Fibroblast of skin of back (primary cell): ENCODE measurements at places on chromosomes 1 and 21.
A peak's percentile ranks its signal among the peaks of the same experiment; 100 is the strongest.

DNA sequence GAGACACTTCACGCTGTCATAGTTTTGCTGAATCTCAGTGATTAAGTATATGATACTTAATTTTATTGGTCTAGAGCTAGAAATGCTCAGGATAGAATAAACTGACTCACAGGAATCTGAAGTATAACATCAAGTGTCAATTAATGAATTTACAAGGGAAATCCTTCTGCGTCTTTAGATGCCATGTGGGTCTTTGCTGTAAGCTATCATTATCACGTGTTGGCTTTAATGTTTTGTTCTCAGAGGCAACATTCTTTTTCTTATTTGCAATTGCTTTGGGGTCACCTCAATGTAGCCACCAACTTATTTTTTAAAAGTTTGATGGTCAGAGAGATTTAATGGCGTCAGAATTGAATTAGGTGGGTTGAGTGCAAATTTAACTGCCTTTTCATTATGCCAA is 680.1 kb upstream of the PTBP2 start:
- no peak for DNase-seq

- DNase-seq = no peak
Observed at GRCh38 chr1:183734543-183735036, 70.3 kb upstream of the RGL1 start.

DNA sequence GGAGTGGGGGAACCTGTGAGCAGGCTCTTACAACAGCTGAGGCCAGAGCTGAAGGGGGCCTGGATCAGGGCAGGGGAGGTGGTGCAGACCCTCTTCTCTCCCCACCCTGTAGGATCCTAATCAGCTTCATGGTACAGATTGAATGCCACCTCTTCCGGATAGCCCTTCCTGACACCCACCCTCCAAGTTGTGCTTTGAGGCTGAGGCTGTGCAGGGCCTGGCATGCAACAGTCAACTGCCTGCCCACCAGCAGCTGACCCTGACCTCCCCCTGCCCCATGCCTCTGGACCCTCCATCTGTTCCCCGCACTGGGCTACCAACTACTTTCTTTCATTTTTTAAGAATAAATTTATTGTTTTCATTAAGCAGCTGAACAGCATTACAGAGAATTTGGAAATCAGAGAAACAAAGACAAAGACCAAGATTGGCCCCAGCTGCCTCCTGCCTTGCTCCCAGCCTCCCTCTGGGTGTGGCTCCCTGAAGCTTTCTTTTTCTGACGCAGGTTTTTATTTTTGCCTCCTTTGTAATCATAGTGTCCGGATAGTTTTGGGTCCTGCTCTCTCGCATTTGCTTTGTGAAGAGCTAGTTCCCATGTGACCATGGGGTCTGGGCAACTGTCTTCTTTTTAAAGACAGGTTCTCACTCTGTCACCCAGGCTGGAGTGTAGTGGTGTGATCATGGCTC is 12.8 kb downstream of the ZNF362 start:
- DNase-seq = no peak

- peak; percentile 16 for DNase-seq
Observed at GRCh38 chr1:55179177-55179835, 35.9 kb downstream of the USP24 start.

DNA sequence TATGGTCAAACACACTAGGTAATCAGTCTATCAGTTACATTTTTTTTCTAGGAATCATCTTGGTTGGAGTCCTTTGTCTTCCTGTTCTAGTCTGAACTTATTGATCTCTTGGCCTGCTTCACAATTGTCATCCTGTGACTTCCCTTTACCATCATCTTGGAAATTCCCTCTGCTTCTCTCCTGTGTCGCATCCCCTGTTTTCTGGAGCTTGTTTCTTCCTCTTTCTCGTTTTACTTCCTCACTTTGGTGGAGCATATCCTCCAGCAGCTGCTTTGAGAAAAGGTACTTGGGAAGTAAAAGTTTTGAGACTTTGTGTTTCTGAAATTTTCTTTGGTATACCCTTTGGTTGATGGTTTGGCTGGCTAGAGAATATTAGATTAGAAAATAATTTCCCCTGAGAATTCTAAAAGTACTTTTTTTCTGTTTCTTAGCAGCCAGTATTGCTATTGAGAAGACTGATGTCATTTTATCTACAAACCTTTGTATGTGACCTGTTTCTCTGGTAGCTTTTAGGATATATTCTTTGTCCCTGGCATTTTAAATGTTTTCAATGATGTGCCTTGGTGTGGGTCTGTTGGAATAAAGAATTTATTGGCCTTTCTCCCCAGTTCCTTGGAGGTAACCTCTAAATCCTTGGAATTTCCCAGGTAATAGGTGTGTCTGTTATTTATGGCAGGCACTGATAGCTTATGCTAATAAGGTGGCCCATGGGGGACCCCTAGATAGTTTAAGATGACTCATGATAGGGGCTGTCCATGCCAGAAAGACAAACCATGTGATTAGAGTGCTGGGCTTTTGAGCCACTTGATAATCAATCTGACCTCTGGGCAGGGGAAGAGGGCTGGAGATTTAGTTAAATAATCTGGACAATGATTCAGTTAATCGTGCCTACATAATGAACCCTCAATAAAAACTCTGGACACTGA is 6.1 kb upstream of the MYCL start:
- no peak for DNase-seq

DNA sequence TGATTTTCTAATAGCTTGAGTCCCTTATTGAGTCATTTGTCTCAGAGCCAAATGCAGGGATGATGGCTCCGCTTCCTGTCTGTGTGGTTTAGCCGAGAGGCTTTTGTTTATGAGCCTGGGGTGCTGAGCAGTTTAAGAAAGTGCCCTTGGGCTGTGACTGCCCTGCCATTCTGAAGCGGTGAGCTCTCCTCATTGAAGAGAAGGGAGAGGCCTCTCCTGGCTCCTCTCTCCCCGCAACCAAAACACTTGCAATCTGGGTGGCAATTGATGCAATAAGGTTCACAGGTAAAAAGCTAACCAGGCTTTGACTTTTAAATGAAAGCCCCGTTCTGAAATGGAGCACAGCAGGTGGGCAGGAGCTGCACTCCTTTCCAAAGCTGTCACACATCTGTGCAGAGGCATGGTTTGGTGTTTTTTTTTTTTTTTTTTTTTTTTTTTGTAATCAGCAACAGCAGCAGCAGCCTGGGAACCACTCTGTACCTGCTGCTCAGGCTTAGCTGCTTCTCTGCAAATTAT is 403.7 kb downstream of the SIPA1L2 start:
- DNase-seq = peak; percentile 86

DNA sequence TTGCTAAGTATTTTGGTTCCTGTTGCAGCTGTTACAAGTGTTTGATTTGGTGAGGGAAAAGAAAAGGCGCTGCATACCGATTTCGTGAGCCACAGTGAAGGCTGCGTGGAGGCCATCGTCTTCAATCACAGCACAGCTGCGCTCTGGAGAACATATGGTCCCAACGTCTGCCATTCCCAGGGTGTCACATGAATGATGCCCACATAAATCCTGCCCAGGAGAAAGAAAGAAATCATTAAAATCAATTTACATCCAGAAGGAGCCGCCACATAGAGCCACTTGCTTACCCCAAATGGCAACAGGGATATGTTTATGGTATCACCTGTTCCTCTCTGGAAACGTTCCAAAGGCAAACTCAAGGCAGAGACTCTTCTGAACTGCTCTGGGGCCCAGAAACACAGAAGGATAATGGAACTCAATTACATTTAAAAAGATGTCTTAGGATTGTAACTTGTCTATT is 12.2 kb downstream of the ADAMTS5 start:
- DNase-seq = peak; percentile 46

- no peak for DNase-seq
Observed at GRCh38 chr1:233600488-233600887, 13.4 kb upstream of the KCNK1 start.

- no peak for DNase-seq
Observed at GRCh38 chr1:153000294-153000693, 1.3 kb upstream of the SPRR3 start.

GRCh38 chr21:45175326-45176095 is 101.1 kb downstream of the ADARB1 start:
- peak; percentile 16 for DNase-seq

- no peak for DNase-seq
Observed at GRCh38 chr21:24310788-24311187, 1296.5 kb downstream of the MRPL39 start.

- DNase-seq = no peak
Observed at GRCh38 chr1:227769936-227770494, 34.8 kb downstream of the SNAP47 start.

DNA sequence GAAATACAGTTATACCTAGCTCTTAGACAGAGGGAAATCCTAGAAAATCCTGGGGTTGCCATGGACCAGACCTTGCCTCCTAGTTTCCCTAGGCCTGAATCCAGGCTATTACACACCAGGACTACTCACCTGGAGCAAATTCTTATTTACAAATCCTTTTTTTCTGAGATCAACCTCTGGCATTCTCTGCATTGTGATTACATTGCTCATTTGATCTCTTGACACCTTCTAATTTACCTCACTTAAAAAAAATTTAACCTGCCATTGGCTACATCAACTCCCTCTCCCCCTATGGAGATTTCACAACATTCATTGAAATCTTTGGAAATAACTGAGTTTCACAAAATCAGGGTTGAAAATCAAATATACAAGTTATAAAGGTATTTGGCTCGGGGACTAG is 2.9 kb upstream of the C1orf105 start:
- no peak for DNase-seq

DNA sequence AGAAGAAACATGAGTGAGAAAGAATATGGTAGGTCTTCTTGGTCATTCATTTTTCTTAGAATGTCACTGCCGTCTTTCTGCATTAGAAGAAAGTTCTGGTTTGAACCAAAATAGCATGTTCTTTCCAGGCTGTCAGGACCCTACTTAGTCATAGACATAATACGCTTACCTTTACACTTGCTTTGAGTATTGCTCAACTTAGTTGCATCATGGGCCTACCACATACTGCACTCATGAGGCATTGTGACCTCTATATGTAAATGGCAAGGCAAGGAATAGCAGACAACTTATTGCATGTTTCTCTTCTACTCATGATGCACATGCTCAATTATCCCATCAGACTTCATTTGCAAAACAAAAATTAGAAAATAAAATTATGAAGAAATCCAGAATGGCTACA is 415.0 kb downstream of the HLX start:
- DNase-seq = no peak

GRCh38 chr21:36454093-36454531 is 25.8 kb downstream of the CLDN14 start:
- no peak for DNase-seq

DNA sequence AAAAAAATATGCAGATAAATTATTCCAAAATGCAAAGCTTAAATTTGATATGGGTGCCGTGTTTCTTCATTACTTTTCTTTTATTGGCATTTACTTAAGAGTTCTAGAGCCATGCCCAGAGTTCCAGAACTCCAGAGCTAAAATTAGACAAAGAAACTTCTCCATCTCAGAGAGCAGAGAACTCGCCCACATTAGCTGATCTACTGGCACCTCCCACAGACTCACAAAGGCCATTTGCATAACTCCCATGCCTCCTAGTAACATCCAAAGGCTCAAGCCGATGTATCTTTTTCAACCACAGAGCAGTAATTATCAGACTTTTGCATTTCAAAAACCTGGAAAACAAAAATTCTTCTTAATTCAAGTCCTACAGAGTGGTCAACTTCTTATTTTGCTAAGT is 323.8 kb upstream of the ST6GALNAC5 start:
- no peak for DNase-seq

- DNase-seq = no peak
Observed at GRCh38 chr1:15727866-15728534, 8.1 kb upstream of the SLC25A34 start.

GRCh38 chr1:201192261-201192788 is 1.7 kb downstream of the IGFN1 start:
- DNase-seq = peak; percentile 13

DNA sequence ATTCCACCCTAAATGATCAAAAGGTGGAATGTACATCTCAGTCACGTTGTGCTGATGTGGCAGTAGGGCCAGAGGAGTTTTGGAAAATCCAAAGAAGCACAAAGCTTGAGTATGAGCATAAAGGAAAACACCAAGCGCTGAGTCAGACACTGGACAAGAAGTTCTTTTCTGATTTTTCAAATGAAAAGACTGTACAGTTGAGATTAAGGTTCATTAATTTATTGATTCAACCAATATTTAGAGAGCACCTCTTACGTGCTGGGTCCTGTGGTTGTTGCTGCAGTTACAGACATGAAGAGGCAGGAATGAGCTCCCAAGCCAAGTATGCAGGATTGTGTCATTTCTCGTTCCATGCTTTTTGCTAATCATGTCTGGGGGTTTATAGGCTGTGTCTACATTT is 28.9 kb upstream of the APP start:
- peak; percentile 63 for DNase-seq

GRCh38 chr1:79726321-79726720 is 719.8 kb upstream of the ADGRL4 start:
- no peak for DNase-seq

- no peak for DNase-seq
Observed at GRCh38 chr1:227397354-227397978, 79.2 kb upstream of the CDC42BPA start.

DNA sequence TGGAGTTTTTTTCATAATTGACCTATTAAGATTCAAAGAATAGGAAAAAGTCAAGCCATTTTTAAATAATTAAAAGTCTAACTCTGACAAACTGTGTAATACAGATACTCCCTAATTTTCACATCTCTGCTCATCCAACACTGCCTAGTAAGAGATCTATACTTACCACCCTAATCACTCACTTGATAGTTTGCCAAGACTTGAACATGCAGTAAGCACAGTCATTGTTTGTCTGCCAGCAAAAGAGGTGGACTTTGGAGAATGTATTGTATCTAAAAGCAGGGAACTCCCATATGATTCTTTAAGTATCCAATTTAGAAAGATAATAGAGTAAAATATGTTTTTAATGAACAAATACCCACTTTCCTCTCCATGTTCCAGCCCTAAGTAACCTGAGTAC is 15.5 kb downstream of the TMEM59 start:
- peak; percentile 11 for DNase-seq

DNA sequence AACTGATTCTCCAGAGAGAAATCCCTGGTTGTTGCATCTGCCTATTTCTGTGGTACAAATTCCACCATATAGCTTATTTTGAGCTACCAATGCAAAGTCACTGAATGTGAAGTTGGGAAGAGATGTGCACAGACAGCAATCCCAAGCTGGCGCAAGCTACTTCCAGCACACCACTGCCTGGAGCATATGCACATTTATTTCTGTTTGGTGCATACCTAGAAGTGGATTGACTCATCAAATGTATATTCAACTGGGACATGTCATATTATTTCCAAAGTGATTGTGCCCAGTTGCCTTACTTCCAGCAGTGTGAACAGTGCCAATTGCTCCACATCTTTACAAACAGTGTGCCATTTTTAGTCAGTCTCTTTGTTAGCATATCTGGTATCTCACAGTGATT is 58.2 kb upstream of the PLD5 start:
- no peak for DNase-seq

DNA sequence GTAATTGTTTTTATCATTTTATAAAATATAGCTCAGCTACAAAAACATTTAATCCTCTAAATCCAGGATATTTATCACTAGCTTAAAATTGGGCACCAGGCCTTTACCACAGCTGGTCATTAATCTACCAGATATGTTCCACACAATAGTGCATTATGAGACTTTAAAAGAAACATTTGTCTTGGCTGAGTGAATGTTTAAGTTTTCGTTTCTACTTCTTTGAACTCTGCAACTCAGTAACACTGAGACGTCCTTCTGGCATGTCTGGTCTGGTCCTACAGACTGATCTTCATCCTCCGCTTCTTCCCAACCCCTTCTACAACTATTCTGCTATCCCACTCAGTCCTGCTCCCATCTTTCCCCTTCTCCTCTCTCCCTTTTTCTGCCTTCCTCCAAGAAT is 296.2 kb downstream of the NEGR1 start:
- peak; percentile 7 for DNase-seq

GRCh38 chr1:48036710-48037355 is 39.6 kb upstream of the TRABD2B start:
- DNase-seq = peak; percentile 23

GRCh38 chr1:231023150-231023549 is 16.9 kb downstream of the FAM89A start:
- no peak for DNase-seq
